ENCODE measurements at places on chromosomes 13 and 19. TPM values are rescaled to one million over a fixed set of nuclear protein-coding genes. Genes with fewer than 3 reads are reported as not detected.

- no peak for DNase-seq
Observed at GRCh38 chr19:5356918-5357317, 16.3 kb upstream of the PTPRS start.

GRCh38 chr19:39727070-39727800, 10.6 kb downstream of the CLC start:
- DNase-seq: no peak

DNA sequence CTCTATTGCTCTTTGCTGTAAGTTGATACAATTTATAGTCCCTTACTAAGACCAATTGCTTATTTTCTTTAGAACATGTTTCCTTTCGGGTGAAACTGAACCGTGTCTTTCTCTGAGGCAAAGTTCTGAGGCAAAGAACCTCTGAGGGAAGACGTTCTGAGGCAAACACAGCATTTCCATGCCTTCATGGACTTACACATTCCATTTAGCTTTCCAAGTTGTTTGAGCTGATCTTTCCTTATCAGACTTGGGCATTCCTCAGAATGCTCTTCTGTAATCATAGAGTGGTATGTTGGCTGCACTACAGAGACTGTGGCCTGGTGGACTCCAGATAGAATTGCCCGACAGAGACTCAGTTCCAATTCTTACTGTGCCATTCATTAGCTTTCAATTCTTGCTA, 579.1 kb downstream of the KCTD12 start:
- no peak for DNase-seq

DNA sequence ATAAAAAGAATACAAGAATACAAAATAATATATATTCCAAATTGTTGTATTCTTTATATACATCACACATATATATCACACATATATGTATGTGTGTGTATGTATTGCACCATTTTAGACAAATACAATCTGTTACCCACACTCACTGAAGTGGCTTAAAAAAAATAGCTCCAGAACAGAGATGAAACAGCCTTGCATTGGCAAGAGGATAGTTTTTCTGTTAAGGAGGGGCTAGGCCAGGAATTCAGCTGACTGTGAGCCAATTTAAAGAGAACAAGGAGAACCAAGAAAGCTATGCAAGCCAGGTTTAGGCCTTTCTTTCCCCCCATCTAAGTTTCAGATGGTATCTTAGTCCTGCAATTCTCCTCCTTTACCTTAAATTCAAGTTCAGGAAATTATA, 257.5 kb downstream of the MZT1 start:
- DNase-seq: no peak

DNA sequence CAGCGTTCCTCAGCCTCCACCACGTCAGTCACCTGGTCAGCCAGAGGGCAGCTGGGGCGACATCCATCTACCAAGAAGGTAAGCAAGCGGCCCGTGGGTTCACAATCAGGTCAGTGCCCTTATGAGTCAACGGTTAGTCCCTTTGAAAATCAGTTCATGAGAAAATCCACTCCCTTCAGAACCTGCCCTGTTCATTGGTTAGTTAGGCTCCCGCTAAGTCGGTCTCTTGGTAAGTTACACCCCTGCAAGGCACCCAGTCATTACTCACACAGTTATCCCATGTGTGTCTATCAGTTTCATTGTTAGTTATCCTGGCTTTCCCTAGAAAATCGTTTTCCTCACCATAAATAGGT, 564 bp downstream of the SIGLECL1 start:
- DNase-seq: no peak

GRCh38 chr13:44188257-44188656, 185.4 kb upstream of the SERP2 start:
- no peak for DNase-seq

GRCh38 chr13:96817336-96817941, 176.8 kb downstream of the OXGR1 start:
- no peak for DNase-seq

DNA sequence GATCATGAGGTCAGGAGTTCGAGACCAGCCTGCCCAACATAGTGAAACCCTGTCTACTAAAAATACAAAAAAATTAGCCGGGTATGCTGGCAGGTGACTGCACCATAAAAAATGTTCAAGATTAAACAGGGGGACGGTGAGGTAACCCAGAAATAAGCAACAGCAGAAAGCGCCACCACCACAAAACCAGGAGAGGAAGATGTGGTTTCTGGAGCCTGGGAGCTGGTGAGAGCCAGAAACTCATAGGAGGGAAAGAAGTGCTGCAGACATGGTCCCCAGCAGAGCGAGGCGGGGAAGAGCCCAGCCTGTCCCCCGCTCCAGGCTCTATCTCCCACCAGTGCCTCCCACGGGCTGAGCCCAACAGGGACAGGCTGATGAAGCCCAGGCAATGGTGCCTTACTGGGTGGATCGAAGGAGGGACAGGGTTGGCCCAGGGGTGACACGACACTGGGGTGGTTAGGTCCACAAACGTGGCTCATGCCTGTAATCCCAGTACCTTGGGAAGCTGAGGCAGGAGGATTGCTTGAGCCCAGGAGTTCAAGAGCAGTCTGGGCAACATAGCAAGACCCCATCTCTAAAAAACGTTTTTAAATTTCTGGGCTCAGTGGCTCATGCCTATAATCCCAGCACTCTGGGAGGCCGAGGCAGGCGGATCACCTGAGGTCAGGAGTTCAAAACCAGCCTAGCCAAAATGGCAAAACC, 19.0 kb downstream of the SPC24 start:
- DNase-seq: no peak

- no peak for DNase-seq
Observed at GRCh38 chr13:71714802-71715375, 152.1 kb downstream of the DACH1 start.

- DNase-seq: no peak
Observed at GRCh38 chr13:21328201-21328600, 130.9 kb downstream of the ZDHHC20 start.

GRCh38 chr13:39401046-39401705, 201.8 kb downstream of the LHFPL6 start:
- DNase-seq: no peak

- no peak for DNase-seq
Observed at GRCh38 chr19:18846862-18847548, 15.2 kb downstream of the UPF1 start.

- DNase-seq: no peak
Observed at GRCh38 chr13:24179486-24179850, 18.9 kb downstream of the SPATA13 start.

DNA sequence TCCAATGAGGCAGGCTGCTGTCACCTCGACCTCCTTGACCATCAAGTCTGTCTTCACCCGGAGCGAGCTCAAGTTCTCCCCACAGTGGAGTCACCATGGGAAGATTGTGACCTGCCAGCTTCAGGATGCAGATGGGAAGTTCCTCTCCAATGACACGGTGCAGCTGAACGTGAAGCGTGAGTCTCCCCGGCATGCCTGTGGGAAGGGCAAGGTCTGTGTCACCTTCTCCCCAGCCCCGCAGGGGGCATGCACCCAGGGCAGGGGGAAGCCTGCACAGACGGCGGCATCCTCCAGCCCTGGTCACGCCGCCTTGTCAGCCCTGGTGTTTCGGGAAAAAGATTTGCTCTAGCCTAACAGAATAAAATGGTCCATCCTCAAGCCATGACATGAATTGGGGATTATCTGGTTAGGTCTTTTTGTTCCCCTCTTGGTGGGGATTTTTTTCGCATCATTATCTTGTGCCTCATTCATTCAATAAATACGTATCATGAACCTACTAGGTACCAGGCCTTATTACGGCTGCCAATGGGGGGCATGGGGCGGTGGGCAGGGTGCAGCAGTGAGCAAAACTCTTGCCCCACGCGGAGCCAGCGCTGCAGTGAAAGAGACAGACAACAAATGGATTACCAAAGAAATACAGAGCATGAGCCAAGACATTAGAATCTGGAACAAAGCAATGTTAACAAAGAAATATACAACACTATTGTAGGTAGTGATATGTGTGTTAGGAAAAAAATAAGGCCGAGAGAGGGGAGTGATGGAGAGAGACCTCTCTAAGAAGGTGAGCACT, 7.4 kb downstream of the CD22 start:
- no peak for DNase-seq

GRCh38 chr13:54183166-54183565, 1154.6 kb downstream of the OLFM4 start:
- DNase-seq: no peak

- DNase-seq: peak; percentile 87
Observed at GRCh38 chr19:48872884-48873475, 759 bp downstream of the PPP1R15A start.

DNA sequence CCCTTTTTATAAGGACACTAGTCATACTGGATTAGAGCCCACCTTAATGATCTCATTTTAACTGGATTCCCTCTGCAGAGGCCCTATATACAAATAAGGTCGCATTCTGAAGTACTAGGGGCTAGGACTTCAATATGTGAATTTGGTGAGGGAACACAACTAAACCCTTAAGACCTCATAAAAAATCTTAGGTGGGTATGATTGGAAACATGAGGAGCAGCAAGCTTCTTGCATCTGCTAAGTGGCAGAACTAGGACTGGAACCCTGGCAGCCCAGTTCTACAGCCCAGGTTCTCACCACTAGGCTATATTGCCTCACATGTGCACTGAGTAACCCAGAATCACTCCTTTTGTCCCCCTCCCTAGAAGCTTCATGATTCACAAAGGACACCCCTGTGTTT, 17.1 kb upstream of the GRWD1 start:
- DNase-seq: no peak

GRCh38 chr13:41268764-41269163, 5.4 kb upstream of the MTRF1 start:
- no peak for DNase-seq

GRCh38 chr13:110706570-110707372, 855 bp upstream of the CARS2 start:
- DNase-seq: no peak

GRCh38 chr13:97885641-97886040, 67.8 kb upstream of the IPO5 start:
- no peak for DNase-seq

DNA sequence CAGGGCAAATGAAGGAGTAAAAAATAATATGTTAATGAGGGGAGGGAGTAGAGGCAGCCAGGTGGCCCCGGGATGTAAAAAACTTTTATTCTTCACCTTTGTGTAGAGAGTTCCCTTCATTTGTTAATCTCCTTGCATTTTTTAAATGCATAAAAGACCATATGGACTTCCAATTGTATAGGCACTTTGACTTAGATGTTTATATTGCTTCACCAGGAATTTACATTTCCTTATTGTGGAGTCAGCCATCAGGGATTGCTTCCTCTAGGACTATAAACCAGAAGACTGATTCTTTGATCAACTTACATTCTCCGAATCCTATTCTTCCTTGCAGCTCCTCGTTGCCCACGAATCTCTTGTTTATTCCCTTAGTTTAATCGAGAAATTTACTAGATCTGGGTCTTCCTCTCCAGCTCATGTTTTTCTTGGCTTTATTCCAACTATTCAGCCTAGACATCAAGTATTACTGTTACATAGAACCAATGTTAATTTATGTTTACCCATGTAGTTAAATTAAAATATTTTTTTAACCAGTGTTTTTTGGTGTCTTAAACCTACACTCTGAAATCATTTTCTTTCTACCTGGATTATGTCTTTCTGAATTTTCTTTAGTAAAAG, 1187.0 kb upstream of the SLC10A2 start:
- no peak for DNase-seq

Gene IGFL2
- not detected for total RNA-seq

Gene PSPN
- total RNA-seq: 0.73 TPM

Gene PRRG2
- 3.1 TPM for total RNA-seq

Gene IQCN
- 0.07 TPM for total RNA-seq

Gene DAND5
- not detected for total RNA-seq

Gene FFAR2
- total RNA-seq: not detected

Gene ATP4B
- 0.07 TPM for total RNA-seq

Gene LINGO3
- not detected for total RNA-seq

Gene WDR18
- 106 TPM for total RNA-seq

Gene CGB8
- total RNA-seq: not detected

Gene NLRP7
- not detected for total RNA-seq

Gene ACP5
- 1.2 TPM for total RNA-seq

Gene MISP
- total RNA-seq: 0.04 TPM

Gene NKG7
- not detected for total RNA-seq

All from pulmonary artery endothelial cell (primary cell).